Suprapubic skin (tissue), 4 donors: ENCODE measurements at places on chromosomes 6 and 20.

- DNase-seq: no peak
Measured at GRCh38 chr6:129634411-129635230, 75.4 kb downstream of the ARHGAP18 start.

- no peak for DNase-seq
Measured at GRCh38 chr6:140355476-140355875, 981.0 kb upstream of the CITED2 start.

DNA sequence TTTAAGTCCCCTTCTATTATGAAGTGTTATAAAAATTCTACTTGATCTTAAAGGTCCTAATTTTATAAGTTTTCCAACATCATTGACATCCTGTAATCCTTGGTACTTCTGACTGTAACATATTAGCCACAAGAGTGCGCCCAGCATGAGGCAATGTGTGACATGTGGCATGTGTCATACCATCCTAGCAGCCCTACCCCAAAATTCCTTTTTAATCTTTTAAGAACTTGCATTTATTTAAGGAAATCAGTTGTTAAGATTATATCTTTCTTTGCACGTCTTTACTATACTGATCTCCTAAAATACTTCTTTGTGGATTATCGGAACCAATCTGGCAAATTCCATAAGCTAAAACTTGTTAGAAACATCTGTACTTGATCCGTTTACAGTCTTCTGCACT, 167.1 kb upstream of the SLC24A3 start:
- DNase-seq: no peak

GRCh38 chr6:6685249-6686040, 96.9 kb downstream of the LY86 start:
- no peak for DNase-seq

DNA sequence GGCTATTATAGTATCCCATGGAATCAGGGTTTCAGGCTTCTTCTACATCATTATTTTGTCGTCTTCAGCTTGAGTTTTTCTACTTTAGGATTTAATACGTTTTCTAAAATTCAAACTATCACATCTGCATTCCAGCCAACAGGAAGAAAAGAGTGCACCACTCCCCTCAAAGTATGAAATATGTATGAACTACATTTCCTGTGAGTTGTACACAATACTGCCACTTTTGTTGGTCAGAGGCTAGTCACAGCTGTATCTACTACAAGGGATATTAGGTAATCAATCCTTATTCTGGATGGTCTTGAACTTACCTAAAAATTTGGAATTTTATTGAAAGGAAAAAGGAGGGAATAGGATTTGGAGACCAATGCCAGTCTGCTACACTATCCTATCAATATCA, 235.6 kb upstream of the TBX18 start:
- DNase-seq: no peak

- no peak for DNase-seq
Measured at GRCh38 chr6:138803861-138804260, 8.0 kb downstream of the ECT2L start.

- DNase-seq: no peak
Measured at GRCh38 chr6:28947831-28948270, 24.1 kb upstream of the TRIM27 start.

DNA sequence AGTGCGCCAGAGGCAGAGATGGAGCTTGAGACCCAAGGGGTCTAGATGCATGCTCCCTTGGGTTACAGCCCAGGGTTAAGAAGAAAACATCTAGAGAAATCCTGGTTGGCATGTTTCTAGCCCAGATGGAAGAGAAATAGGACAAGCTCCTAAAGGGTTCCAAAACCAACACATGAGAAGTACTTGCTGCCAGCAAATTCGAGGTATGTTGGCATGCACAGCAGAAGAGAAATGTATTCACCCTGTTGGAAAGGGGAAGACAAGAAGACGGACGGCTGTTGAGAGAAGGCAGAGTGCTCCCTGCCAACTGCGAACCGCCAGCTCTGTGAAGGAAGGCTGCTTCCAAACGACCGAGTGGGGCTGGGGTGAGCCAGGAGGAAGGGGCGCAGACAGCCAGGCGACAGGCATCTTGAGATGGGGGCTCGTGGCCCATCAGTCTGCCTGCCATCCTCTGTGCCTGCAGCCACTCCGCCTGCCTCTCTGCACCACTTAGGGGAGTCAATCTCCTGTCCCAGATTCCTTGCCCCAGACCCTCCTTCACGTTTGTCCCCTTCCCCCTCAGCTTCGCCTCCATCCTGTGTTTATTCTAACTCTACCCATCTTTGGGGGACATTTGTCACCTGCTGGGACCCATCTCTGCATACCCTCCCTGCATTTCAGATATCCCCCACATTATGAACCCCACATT, 249.2 kb downstream of the CDC5L start:
- no peak for DNase-seq

GRCh38 chr6:127586372-127586771, 9.4 kb downstream of the C6orf58 start:
- no peak for DNase-seq

DNA sequence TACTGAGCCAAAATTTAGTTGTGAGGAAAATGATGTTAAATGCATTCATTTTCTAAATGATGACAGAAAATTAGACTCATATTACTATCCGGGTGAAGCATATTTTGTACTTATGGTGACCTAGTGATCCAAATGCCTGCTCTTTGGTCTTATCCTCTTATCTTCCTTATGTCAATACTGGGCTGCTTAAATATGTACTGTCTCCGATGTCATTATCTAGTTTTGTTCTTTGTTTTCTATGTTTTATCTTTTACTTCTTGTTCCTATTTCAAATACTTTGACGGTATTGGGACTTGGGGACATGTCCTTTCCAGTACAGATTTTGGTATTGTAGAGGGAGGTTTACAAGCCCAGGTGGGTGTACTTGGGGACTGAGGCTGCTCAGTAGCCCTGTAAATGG, 124.6 kb upstream of the ESR1 start:
- no peak for DNase-seq

DNA sequence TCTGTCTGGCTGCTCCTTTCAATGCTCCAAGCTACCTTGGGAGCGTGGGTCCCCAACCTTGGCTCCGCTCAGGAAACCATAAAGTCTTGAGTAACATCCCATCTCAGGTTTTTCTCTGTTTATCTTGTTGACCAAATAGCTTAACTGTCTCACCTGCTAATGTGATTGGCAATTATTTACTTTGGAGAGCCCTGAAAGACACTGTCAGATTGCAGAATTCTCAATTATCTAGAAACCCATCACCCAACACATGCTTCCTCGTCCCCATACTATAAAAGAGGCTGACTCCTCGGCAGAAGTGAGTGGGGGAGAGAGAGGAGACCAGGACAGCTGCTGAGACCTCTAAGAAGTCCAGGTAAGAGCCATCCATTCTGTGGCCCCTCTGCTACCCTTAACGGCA, at the start of gene BPIFA1:
Gene BPIFA1 (plus strand): TSS at position 301 of the 400 bp plus-strand sequence. CDS start 1,716 bp downstream, outside the sequence.
- no peak for DNase-seq

GRCh38 chr20:52589251-52589812, 382.8 kb upstream of the TSHZ2 start:
- DNase-seq: no peak

DNA sequence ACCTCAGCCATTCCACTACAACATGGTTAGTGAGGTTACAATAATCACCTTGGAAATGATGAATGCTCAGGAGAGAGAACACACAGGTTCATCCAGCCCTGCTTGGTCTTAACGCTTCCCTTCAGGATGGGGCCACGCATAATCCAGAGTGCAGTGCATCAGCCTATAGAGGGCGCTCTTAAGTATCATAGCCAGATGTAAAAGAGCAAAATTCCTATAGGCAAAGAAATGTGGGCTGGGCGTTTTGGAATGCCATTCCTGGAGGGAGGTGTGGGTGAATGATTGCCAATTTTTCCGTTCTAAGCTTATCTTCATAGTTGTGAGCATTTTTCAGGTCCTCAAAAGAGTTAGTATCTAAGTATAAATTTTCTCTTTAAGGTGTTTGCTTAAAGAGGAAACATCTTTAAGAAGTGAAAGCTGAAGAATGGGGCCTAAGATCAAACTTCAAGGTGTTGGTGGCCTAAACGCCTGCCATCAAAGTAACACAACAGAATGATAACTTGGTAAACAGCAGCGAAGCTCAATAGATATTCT, 1.8 kb downstream of the RIPOR2 start:
- DNase-seq: no peak

DNA sequence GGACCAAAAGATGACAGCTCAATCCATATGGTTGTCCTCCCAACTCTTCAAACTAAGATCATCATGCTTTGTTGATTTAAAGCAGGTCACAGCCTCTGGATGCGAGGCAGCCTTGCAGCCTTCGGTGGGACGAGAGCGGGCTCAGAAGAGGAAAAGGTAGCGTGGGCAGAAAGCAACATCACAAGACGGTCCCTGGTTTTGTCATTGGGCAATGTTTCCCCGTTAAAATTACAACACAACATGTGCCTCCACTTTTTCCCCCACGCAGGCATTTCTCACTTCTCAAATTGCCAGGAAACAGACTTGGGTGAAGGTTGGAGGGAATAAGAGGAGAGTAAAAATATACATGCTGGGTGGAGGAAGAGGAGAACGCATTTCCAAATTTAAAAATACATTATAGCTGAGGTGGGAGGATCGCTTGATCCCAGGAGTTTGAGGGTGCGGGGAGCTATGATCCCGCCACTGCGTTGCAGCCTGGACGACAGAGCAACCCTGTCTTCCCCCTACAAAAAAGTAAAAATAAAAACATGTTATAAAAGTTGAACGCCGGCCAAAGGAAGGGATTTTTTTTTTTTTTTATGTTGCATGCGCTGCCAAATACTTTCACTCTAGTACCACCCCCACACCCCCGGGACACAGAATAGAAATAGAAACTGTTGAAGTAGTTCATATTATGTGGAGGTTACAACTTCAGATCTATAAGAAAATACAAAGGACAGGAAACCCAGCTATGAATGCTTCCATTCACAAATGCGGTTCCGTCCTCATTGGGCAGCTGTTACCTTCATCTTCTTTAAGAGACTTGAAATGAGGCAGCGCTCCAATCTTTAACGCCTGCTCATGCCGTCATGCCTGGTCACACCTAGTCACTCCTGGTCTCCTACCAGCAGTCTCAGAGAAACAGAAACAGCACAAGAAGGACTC, 13.9 kb upstream of the NAA20 start:
- DNase-seq: no peak

DNA sequence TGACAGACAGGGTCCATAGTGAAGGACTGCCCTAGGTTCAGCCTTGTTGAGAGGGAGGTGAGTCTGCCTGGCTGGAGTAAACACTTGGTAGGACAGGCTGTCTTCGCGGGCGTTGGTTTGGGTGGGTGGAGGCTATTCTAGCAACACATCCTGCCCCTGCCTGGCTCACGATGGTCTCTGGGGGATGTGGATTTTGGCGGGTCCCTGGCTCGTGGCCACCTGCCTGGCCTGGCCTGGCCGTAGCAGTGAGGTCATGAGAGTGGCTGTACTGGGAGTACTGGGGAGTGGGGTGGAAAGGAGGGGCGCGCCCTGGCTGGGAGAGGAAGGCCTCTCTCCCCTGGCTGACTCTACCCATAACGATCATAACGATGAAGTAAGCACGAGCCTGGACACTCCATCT, 30.2 kb upstream of the MRPS18A start:
- DNase-seq: no peak

- DNase-seq: no peak
Measured at GRCh38 chr6:42401613-42401951, 50.1 kb downstream of the TRERF1 start.

DNA sequence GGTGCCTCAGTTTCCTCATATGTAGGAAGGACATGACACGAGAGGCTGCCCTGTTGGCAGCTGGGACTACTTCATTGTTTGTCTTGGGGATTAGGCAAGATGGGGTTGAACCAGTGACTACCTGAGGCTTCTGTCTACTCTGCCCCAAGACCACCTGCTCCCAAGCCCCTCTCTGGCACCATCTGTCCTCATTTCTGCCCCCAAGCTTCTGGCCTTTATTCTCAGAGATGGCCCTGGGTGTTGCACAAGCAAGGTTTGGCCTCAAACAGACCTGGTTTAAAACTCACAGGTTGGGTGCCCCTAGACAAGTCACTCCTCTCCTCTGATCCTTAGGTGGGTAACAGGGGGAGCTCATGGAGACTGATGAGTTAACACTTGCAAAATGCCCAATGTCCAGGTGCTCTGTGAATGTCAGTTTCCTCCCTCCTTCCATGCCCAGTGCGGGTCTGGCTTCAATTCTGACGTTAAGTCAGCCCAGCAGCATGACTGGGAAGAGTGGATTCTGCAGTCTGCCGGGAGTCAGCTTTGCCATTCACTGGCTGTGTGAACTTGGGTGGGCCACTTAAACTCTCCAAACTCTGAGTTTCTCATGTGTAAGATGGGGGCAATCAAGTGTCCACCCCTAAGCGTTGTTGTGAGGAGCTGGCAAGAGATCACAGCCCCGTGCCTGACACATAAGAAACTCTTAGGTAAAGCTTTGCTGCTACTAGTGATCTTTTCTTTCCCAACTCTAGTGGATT, 84.5 kb upstream of the TOX2 start:
- no peak for DNase-seq

DNA sequence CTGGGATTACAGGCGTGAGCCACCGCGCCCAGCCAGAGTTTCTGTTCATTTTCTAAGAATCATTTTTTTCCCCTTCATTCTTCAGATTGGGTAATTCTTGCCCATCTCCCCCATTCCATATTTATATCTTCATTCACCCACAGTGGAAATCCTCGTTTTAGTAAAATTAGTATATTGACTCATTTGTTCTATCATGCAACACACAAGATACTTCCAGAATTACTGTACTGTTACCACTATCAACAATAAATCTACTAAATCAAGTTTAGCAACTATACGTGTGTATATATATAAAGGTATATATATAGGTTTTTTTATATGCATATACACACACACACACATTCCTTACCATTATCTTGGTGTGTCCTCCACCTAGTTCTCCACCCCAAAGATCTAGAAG, 41.2 kb upstream of the KCNG1 start:
- no peak for DNase-seq

DNA sequence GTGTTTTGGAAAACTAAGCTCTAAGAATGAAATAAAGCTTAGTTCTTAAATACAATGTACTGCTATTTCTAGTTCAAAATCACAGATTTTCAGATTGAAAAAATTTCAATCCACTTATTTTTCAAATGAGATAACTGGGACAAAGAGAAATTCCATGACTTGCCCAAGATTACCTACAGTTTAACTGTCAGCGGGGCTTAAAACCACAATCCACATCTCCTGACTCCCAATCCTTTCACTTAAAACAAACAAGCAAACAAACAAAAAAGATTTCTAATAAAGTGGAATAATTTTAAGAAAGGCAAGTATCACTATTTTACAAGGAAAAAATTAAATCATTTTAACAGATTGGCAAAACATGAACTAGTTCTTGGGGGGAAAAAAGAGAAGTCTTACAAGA, 4.2 kb downstream of the PHIP start:
- no peak for DNase-seq

GRCh38 chr20:52869698-52870501, 102.3 kb upstream of the TSHZ2 start:
- no peak for DNase-seq

GRCh38 chr20:45445805-45446562, 23.6 kb upstream of the WFDC2 start:
- no peak for DNase-seq

- no peak for DNase-seq
Measured at GRCh38 chr6:154488802-154489437, 21.6 kb downstream of the CNKSR3 start.
